Right renal cortex interstitium (tissue), 3 donors: ENCODE measurements at places on chromosomes 2 and 18. TPM values are rescaled to one million over a fixed set of nuclear protein-coding genes. Genes with fewer than 3 reads are reported as not detected.

CXCR4 gene
- polyA plus RNA-seq, result 59.6 TPM

FBXO15 gene
- 6.7 TPM for polyA plus RNA-seq

REEP1 gene
- 3.3 TPM for polyA plus RNA-seq

ST6GAL2 gene
- 19.2 TPM for polyA plus RNA-seq

ANKRD23 gene
- 2.4 TPM for polyA plus RNA-seq

SLC19A3 gene
- 7.0 TPM for polyA plus RNA-seq

MC4R gene
- polyA plus RNA-seq, result 0.24 TPM

SERPINB5 gene
- not detected for polyA plus RNA-seq

RND3 gene
- polyA plus RNA-seq, result 51.5 TPM
